Left forelimb (tissue), 1 donor: ENCODE measurements at places on chromosomes 16 and 17.

GRCh38 chr17:17191346-17191792 lies 14.8 kb downstream of the PLD6 start:
- DNase-seq: no peak

- no peak for DNase-seq
These were observed 63.0 kb downstream of the VPS53 start for GRCh38 chr17:651596-651995.

DNA sequence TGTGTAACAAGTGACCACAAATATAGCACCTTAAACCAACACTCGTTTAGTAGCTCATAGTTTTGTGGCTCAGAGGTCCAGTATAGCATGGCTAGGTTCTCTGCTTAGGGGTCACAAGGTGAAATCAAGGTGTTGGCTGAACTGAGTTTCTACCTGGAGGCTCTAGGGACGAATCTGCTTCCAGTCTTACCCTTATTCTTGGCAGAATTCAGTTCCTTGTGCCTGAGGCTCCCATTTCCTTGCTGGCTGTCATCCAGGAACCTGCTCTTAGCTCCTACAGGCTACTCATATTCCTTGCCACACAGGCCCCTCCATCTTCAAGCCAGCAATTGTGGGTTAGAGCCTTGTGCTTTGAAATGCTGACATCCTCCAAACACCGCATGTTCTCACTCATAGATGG lies 212.3 kb upstream of the CDH13 start:
- no peak for DNase-seq

DNA sequence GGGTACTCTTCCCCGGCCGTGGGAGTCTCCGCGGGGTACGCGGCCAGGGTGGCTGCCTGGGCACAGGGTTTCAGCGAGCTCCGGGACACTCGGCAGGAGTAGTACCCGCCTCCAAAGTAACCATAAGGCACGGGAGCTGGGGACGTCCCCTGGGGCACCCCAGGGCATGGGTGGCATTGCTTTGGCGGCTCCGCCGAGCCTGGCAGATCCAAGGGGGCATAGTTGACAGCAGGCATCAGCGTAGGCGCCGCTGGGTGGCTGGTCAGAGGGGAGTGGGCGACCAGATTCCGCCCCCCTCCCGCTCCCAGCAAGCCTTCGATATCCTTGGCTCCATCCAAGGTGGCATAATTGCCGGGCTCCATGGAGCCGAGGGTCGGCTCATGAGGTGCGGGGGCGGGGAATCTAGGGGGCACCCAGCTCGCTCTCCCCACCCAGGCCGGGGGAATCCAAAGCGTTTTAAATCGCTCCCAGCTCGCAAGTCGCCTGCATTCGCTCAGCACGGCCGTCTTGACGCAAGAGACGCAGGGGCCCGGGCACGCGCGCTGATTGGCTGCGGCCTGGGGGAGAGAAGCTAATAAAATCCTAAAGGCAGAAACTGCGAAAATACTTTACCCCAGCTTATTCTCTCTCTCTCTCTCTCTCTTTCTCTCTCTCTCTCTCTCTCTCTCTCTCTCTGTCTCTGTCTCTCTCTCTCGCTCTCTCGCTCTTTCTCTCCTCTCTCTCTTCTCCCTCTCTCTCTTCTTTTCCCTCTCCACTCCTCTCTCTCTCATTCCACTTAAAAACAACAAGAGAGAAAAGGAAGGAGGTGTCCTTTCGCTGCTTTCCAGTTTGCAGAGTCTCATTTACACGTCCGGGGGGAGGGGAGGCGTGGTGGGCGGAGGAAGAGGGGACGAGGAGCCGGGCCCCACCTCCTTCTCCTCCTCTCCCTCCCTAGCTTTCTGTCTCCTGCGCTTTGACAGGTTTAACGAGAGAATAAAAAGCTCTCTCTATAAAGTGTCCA lies at the start of gene HOXB13:
Gene HOXB13, minus strand, starts transcription at position 519 of the 1,000 bp plus-strand sequence. Its CDS starts 157 bp downstream, at position 362.
- no peak for DNase-seq

DNA sequence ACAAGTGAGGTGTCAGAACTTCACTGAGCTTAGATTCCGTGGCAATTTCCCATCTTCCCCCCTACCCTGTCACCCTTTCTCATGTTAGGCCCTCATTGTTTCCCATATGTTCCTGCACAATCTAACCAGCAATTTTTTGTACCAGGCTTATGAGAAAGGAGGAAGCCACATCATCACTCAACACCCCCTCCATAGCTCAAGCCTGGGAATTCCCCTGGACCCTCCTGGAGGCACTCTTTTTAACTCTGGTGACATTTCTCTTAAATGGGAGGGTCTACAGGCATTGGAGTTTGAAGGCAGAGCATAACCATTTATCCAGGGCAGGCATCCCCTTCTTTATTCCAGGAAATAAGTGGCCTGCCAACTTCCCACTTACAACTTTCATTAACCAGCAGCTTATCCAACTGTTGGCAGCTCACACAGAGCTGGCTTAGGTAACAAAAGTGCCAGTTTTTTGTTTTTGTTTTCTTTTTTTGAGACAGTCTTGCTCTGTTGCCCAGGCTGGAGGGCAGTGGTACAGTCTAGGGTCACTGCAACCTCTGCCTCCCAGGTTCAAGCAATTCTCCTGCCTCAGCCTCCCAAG lies 10.4 kb upstream of the GLG1 start:
- DNase-seq: no peak

GRCh38 chr16:28981517-28981916 lies 3.3 kb upstream of the LAT start:
- no peak for DNase-seq

DNA sequence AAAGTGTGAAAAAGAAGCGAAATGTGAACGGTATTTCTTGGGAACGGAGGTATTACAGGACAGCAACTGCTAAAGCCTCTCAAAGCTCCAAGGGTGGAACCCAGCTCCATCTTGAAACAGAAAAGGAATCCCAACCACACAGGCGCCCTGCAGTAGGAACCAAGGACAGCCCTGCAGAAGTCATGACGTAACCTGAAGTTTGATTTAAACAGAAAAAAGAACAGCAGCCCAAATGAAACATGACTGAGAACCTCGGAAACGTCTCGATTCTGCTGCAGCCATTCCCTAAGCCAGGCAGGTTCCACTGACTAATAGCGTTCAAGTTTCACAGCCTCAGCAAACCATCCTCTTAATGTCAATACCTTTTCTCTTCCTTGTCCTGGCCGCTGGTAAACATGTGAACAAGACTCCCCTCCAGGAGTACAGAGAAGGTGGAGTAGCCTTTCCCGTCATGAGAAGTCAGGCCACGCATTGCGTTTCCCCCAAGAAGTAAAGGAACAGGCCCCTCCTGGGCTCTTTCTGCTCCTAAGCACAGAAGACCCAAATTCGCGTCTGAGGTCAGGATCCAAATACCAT lies 20.1 kb downstream of the SIAH1 start:
- DNase-seq: no peak

GRCh38 chr17:75124041-75124818 lies 7.3 kb downstream of the NT5C start:
- no peak for DNase-seq

DNA sequence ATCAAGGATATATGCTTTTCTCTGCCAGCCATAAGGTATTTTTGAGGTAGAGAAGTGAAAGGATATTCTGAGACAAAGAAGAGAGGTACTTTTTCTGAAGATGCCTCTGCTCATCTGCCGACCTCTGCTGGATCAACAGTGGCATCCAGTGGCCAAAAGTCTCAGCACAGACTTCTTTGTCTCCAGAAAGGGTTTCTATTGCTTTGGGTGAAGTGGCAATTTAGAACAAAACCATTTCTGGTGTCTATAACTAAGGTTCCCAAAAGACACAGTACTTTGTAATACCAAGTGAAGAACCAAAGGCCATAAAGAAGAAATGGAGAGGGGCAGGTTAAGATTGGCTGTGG lies 155.2 kb upstream of the C17orf78 start:
- DNase-seq: no peak

- DNase-seq: no peak
These were observed 28.3 kb downstream of the TBCD start for GRCh38 chr17:82780195-82780594.

- DNase-seq: no peak
These were observed 35.0 kb downstream of the MAPT start for GRCh38 chr17:45929344-45929743.

- DNase-seq: no peak
These were observed 21.3 kb downstream of the HS3ST3B1 start for GRCh38 chr17:14321980-14322776.

DNA sequence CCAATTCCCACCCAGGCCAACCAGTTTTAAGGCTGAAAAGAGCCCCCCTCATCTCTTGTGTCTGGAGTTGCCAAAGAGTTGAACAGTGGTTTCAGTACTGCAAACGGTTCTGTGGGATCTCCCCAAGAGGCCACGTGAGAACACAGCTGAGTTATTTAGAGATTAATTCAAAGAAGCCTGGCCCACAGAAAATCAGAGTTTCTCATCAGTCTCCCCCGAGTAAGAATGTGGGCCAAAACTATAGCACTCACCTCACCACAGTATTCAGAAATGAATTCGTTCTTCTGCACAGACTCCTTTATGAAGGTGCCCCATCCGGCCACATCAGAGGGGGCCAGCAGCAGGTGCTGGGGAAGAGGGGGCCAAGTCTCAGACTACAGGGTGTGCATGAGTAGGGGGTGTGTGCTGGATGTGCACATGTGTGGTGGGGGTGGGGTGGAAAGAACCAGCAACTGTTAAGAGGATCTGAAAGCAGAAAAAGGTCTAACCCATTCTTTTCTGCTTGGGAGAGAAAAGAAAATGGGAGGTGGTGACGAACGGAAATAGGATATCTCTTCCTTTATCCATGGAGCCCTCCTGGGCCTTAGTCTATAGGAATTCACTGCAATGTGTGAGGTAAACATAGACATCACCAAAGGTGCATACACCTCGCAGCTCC lies 22.6 kb downstream of the CNTNAP1 start:
- DNase-seq: no peak

GRCh38 chr17:395974-396373 lies 43.4 kb upstream of the RPH3AL start:
- no peak for DNase-seq

DNA sequence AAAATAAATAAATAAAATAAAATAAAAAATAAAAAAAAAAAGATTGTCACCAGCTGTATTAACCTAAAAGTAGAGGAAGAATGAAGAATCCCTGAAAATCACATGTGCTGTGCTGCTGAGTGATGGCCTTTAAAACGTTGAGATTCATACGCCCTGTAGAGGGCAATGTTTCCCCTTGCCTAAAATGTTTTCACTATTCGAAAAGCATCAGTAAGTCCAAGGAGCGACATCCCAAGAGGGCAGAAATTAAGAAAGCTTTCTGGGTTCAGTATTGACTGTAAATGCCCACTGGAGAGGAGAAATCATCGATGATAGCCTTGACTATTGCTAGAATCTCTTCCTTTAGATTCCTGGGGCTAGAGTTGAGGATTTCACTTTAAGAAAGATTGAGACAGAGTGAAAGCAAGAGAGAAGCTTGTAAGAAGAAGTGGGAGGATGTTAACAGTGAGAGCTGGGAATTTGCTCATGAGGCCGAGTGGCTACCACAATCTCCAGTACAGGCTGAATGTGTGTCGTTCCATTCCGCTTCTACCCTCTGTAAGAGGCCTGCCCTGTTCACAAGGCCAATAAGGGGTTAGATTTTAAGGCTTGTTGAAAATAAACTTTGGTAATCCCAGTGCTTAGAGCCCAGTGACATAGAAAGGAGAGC lies 170.8 kb upstream of the FAM20A start:
- no peak for DNase-seq

GRCh38 chr16:83744441-83744981 lies 63.3 kb upstream of the HSBP1 start:
- DNase-seq: no peak

GRCh38 chr16:64184156-64184555 lies 937.7 kb downstream of the CDH11 start:
- no peak for DNase-seq

DNA sequence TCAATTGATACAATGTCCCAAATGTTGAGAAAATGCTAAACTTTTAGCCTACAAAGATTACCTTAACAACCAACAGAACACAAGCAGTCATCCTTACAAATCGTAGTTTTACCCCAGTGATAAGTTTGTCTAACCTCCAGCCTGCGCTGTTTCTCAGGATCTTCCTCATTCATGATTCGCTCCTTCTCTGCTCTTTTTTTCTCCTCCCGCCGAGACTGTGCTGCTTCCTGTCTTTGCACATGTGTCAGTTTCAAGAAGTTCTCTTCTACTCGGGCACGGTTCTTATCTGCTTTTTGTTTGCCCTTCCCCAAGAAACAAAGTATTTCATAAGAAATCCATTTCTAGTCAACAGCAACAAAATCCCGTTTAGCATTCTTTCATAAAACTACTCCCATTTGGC lies 10.2 kb upstream of the STRADA start:
- DNase-seq: no peak

DNA sequence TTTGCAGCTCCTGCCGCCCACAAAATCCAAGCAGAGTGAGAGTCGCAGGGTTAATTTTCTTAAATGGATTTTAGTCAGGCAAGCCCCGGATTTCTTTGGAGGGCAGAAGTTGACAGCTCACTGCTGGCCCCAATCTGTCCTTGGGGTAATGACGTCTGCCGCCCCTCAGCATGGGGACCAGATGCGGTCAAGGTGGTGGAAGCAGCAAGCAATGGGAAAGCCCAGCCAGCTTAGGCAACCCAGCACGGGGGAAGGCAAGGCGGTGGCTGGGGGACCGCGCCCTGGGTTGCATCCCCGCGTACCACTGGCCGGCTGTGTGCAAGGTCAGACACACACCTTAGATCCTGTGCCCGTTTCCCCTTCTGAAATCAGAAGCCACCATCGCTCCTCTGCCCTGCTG lies 321.7 kb downstream of the C16orf95 start:
- DNase-seq: no peak

DNA sequence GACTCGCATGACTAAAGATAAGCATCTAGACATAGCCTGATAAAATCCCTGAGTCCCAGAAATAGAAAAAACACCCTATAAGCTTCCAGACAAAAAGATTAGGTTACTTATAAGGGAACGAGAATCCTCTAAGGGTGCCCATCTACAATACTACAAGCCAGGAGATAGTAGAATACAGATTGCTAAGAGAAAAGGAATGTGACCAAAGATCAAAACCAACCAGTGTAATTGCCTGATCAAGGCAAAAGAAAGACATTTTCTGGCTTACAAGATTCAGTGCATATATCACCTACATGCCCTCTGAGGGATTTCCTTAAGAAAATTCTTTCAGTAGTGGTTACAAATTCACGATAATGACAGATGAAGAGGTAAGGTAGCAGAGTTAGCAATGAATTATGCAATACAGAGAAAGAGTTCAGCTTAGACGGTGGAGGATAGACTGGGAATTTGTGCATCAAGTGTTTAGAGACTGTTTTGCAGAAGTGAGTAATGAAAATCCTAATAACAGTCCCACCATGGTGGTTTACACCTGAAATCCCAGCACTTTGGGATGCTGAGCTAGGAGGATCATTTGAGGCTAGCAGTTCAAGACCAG lies 35.0 kb downstream of the BCL7C start:
- DNase-seq: no peak

GRCh38 chr16:25012525-25012991 lies 2.6 kb downstream of the ARHGAP17 start:
- DNase-seq: no peak

DNA sequence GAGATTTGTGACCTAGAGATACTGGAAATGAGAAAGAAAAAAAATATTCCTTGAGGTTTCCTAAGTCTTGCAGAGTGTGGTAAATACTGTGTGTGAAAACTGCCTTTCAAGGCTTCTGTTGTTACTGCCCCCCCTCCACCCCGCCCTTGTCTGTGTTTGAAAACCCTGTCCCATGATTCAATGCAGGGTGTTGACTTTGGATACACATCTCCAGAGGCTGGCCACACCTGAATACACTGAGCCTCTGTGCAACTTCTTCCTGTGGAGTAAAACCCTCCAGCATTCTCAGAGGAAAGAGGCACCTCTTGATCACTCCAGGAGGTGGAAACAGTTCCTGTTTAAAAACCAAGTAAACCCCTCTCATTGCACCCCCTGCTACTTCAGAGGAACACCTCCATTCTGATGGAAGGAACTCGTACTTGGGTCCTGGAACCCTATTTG lies 123.0 kb upstream of the CACNG5 start:
- DNase-seq: no peak
